Posterior cingulate gyrus (tissue), 11 donors: ENCODE measurements at places on chromosomes 1 and 21.

GRCh38 chr1:43288058-43288784 lies 2.8 kb upstream of the C1orf210 start:
- DNase-seq: no peak

DNA sequence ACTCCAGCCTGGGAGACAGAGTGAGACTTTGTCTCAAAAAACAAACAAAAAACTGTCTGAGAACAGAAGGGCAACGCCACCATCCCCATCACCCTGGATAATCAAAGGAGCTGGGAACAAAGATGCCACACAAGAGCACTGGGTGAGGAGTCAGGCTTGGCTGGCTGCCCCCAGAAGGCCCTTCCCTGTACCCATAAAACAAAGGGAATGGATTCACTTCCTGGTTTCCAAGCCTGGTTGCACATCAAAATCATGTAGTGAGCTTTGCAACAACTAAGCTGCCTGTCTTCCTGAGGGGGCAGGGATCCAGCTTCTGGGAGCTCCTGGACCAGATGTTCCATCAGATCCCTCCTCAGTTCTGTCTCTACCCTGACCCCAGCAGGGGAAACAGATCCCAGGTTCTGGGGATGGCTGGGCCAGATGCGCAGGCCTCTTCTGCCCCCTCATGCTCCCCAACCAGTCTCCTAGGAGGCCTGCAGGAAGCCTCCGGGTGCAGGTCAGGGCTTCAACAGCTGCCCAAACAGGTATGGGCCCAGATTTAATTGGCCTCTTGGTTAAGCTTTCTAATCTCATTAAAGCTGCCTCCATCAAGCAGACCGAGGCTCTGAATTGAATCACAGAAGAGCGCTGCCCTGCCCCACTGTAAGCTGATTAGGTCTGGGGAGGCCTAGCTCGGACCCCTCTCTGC lies 97.8 kb downstream of the MRPL37 start:
- DNase-seq: peak; percentile 82

DNA sequence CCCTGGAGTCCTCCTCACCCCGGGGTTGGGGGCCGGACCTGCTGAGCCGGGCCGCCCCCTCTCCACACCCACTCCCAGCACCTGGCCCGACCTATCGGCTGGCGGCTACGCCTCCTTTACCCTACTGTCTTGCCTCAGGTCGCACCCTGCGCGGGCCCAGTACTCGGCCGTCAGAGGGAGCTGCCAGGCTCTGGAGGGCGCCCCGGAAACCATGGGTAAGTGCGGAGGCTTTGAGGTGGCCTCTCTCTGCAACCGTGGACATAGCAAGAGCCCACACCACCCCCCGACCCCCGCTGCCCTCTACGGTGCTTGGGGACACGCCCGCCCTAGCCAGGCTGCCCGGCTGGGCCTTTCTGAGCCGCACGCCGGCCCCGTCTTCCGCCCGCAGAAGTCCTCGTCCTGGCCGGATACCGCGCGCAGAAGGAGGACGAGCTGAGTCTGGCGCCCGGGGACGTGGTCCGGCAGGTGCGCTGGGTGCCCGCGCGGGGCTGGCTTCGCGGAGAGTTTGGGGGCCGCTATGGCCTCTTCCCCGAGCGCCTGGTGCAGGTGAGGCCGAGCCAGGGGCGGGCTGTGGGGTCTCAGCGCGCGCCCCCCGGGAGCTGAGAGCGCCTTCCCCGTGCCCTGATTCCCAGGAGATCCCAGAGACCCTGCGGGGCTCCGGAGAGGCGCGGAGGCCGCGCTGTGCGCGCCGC lies at the start of gene SH3D21:
TSS of gene SH3D21 (plus strand) at position 159 of the 692 bp plus-strand sequence. CDS start at position 212, 53 bp downstream.
- DNase-seq: no peak

DNA sequence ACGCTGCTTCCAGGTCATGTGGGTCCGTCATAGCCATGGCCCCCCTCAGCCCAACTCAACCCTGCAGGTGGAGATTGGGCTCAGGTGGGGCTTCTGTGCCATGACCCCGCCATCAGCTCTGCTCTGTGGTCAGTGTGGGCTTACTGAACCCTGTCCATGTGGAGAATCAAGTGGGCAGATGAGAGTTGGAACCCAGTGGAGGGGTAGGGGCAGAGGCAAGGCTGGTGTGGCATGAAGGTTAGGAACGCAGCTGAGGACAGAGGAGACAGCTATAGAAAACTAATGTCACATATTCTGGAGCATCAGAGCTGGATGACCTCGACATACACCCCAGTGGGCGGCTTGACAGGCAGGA lies 355.9 kb downstream of the PTPRU start:
- no peak for DNase-seq

DNA sequence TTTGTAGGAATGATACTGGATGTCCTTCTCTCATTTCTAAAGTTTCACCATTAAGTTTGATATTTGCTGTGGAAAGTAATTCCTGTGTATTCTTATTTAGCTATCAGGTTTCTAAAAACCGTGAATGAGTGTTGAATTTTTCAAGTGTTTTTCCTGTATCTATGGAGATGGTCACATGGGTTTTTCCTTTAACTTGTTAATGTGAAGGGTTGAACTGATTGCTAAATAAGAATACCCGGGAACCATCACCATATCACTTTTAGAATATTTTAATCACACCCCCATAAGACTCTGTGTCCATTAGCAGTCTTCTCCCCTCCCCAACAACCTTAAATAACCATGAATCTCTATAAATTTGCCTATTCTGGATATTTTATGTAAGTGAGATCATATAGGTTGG lies 16.5 kb upstream of the ASAP3 start:
- DNase-seq: no peak

GRCh38 chr1:36133484-36133883 lies 8.5 kb upstream of the COL8A2 start:
- DNase-seq: peak; percentile 72

DNA sequence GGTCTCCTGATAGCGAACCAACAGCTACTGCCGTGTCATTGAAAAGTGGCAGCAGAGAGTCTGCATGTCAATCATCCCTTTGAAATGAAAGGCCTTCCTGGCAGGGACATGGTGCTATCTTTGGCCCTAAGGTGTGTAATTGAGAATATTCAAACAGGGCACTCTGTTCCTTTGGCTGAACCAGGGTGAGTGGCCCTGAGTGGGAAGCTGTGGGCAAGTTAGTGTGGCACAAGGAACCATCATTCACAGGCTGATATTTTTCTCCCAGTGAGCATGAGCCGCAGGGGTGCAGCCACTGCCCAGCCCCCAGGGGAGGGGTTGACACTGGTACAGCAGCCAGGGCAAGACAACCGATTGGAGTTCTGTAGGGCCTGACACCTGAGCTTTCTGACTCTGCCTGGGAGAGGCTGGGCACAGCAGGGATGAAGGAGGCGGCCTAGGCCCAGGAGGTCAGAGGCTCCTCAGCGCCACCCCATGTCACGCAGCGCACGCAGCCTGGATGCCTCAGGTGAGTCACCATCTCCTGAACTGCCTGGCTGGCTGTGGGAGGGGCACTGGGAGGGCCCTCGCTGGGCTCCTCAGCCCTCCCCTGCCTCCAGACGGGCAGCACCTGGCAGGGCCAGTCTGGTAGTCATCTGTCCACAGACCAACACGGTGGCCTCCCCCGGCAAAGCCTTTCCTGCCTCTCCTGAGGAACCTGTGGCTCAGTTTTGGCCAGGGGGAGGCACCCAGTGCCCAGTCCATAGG lies 13.2 kb downstream of the QSOX1 start:
- no peak for DNase-seq

DNA sequence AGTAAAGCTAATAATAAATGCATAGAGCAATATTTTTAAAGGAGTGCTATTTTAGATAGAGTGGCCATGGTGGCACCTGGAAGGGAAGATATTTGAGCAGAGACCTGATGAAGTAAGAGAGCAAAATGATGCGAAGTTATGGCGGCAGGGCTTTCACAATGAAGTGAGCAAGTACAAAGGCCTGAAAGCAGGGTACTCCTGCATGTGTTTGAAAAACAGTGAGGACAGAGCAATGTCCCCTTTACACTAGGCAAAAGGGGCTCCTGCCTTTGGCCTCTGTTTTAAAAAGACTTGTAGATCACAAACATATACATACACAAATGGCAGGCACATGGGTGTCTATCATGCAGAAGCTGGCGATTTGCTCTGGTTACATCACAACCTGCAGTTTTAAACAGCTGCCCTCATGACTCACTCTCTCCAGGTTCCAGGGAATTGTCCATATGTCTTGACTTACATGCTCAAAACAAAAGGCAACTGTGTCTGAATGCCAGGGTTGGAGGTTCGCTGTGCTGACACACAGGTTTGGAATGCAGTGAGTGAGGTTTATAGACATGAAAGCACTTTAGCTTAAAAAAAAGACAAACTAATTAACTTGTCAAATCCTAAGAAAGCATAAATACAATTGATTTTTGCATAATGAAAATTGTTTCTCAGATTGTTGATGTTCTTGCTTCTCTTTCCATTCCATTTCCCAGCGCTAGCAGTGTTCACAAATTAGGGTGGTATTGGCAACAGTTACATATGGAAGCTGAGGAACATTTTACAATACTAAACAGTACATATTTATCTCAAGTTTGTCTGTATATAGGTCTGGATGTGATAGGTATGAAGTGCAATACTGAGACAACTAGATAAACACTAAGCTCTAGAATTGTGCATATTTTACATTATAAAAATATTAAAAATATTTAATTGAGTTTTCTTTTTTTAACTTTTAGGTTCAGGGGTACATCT lies 313.9 kb downstream of the BARHL2 start:
- no peak for DNase-seq

- DNase-seq: no peak
These were observed 286.3 kb upstream of the SGIP1 start for GRCh38 chr1:66247415-66248208.

DNA sequence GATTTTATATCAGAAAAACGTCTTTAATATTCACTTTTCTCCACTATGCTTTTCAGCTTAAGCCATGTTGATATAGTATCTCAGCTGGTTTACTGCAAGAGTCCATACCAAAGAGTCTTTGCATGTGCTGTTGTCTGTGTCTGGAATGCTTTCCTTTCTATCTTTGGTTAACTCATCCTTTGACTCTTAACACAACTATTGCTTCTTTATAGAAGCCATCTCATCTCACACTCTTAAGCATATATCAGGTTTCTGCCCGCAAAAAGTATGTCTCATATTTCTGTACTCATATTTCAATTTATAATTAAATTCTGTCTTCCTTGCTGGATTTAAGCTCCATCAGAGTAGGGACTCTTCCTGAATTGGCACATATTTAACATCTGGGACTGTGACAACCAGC lies 220.9 kb upstream of the KCNK2 start:
- no peak for DNase-seq

- DNase-seq: no peak
These were observed 7.8 kb upstream of the PHLDA3 start for GRCh38 chr1:201476670-201477344.

DNA sequence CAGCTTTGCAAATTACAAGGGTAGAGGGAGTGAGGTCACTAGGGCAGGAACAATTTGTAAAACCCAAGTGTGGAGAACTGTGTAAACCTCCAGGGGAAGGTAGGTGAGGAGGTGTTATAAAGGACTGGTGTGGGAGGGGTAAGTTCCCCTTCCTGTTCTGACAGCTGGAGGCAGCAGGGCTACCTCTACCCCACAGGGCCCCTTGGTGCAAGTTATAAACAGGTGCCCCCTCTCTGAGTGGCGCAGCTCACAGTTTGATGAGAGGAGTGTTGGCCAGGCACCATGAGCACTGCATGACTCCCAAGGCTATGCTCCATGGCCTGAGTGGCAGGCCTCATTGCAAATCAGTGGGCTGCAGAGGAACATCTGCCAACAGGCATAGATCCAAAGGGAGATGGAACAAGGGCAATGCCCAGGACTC lies 41.0 kb downstream of the MFSD2A start:
- DNase-seq: no peak

- no peak for DNase-seq
These were observed 265 bp downstream of the NRDC start for GRCh38 chr1:51878308-51878615.

DNA sequence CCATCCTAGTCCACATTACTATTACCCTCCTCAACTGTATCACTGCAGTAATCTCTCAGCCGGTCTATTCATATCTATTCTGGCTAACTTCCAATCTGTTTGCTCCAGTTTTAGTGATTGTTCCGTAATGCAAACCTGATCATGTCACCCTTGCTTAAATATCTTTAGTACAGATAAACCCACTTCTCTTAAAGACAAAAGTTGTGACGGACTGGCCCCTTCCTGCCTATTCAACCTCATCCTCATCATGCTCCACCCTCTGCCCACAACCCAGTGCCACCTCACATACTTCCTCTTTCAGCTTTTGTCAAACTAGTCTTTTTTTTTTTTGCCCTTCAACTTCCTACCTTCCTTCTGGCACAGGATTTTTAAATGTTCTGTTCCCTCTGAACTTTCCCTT lies 2.8 kb upstream of the C1orf162 start:
- DNase-seq: peak; percentile 23

DNA sequence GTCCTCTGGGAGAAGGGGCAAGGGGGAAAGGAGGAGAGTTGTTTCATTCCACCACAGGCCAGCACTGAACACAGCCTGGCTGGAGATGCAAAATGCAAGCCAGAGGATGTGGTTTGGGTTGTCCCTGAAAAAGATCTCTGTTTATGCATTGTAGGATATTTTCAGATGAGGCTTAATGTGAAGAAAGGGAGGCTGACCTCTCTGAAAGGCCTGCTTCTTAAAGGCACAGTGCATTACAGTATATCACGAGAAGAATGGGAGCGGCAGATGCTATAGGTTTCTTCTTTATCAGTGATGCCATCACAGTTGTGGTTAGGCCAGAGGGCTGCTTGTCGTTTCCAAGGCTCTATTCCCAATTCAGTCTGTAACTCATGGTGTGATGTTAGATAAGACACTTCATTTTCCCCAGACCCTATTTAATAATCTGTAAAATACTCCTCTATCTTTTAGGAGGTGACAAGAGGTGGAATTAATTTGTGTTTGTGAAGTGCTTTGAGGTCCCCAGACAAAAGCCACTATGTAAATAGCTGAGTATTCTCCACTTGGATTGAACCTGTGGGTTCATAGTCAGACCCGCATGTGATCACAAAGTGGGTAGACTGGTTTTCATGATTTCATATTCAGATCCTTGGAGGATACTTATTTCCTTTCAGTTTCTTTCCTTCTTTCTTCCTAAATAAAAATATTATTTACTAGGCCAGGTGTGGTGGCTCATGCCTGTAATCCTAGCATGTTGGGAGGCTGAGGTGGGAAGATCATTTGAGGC lies 76.5 kb upstream of the WDR26 start:
- DNase-seq: no peak

- no peak for DNase-seq
These were observed 796.3 kb downstream of the LRRIQ3 start for GRCh38 chr1:73401666-73402065.
